T-helper 17 cell (primary cell): ENCODE measurements at places on chromosomes 2 and 18. TPM values are rescaled to one million over a fixed set of nuclear protein-coding genes. Genes with fewer than 3 reads are reported as not detected.

The LBH gene
- total RNA-seq: 118 TPM

The KIAA2012 gene
- total RNA-seq: not detected

The EML6 gene
- total RNA-seq: 4.0 TPM

The DNAJC5G gene
- not detected for total RNA-seq

The POTEJ gene
- not detected for total RNA-seq

The TMEM200C gene
- not detected for total RNA-seq

The GNLY gene
- 14.8 TPM for total RNA-seq

The METTL8 gene
- 18.5 TPM for total RNA-seq

The ANKRD30B gene
- not detected for total RNA-seq

The VWA3B gene
- total RNA-seq: not detected

The GULP1 gene
- not detected for total RNA-seq
